Fibroblast of skin of right biceps (primary cell): ENCODE measurements at places on chromosomes 13 and 19.

GRCh38 chr13:113979791-113980471 lies 6.1 kb upstream of the C13orf46 start:
- DNase-seq: no peak

- DNase-seq: no peak
These were observed 2.2 kb downstream of the CERS1 start for GRCh38 chr19:18893587-18894253.

DNA sequence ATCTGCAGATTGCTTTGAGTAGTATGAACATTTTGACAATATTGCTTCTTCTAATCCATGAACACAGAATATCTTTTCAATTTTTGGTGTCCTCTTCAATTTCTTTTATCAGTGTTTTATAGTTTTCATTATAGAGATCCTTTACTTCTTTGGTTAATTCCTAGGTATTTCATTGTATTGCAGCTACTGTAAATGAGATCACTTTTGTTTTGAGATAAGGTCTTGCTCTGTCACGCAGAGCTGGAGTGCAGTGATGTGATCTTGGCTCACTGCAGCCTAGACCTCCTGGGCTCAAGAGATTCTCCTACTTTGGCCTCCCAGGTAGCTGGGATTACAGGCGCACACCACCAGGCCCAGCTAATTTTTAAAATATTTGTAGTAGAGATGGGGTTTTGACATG lies 9.8 kb downstream of the CYP2A7 start:
- DNase-seq: no peak

DNA sequence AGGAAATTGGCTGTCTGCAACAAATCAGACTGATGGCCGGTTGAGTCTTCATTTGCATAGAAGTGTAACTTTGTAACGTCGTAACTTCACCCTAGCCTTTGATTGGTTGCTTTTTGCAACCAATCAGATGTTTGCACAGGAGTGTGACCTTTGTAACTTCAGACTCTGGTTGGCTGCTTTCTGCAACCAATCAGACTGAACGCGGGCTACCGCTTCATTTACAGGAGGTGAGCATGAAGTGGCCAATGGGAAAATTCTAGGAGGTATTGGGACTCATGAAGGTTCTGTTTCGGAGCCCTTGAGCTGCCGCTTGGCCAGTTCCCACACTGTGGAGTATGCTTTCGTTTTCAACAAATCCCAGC lies 441 bp upstream of the ZNF559 start:
- peak; percentile 85 for DNase-seq

- DNase-seq: peak; percentile 48
These were observed 30.1 kb downstream of the WDFY2 start for GRCh38 chr13:51614350-51614786.

- no peak for DNase-seq
These were observed 170.8 kb downstream of the KDM4B start for GRCh38 chr19:5139583-5140325.

DNA sequence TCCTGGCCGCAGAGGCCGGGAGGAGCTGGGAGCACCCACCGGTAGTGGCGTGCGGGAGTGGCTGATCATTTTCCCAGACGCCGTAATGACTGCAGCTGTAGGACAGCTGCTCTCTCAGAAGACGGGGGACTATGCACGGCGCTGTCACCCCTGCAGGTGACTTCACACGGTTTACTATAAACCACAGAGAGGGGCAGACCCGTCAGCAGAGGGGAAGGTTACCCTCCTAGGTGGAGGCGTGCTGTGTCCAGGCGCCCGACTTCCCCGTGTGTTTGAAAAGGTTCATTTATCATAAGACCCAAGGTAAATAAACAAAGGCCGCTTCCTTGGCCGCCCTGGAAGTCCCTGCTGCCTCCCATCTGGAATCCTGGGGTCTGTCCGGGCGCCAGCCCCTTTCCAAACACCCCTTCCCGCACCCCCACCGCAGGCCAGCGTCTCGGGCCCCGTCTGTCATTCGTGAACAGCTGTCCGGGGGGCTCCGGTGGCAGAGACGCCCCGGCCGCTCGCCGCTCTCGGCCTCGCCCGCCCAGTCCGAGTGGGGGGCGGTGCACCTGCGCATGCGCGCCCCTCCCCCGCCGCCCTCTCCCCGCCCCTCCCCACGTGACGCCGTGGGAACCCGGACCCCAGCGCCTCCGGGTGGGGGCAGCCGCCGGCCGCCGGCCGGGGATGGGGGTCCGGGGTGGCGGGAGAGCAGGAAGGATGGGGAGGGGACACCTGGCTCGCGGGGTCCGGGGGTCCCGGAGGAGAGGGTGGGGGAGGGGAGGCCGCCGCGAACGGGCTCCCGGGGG lies 915 bp downstream of the SHC2 start:
- no peak for DNase-seq

DNA sequence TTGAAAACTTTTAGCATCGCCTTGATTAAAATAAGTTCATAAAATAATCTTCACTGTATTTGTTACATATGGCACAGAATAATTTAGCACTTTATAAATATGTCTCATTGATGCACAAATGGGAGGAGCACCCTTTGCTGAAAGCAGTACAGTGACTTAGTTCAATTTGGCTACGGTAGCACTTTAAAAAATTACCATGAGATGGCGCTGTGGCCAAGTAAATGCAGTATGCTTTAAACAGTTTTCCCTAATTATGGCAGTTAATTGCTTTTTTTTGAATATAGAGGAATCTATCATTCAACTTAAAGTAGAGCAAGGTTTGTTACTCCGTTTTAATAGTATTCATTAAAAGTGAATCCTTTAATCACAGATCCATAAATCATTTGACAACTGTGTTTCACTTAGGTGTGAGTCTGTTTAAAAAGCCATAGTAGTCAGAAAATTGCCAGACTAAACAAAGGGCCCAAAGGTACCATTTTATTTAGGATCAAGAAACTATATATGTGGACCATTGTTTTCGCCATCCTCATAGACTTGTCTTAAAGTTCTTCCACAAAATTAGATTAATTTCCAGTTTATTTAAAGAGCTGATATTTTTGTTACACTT lies 34.7 kb upstream of the ESD start:
- DNase-seq: peak; percentile 57

DNA sequence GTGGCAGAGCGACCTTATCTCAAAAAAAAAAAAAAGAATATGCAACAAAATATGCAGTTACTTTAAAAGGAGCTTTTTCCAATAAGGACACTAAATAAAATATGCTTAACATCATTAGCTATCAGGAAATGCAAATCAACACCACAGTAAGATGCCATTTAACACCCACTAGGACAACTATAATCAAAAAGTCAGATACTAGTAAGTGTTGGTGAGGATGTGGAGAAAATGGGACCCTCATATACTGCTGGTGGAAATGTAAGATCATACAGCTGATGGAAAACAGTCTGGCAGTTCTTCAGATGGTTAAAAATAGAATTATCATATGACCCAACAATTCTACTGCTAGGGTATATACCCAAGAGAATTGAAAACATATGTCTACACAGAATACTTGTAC lies 24.5 kb upstream of the AKT2 start:
- DNase-seq: no peak

GRCh38 chr19:20103091-20103740 lies 25.4 kb downstream of the ZNF90 start:
- DNase-seq: no peak

DNA sequence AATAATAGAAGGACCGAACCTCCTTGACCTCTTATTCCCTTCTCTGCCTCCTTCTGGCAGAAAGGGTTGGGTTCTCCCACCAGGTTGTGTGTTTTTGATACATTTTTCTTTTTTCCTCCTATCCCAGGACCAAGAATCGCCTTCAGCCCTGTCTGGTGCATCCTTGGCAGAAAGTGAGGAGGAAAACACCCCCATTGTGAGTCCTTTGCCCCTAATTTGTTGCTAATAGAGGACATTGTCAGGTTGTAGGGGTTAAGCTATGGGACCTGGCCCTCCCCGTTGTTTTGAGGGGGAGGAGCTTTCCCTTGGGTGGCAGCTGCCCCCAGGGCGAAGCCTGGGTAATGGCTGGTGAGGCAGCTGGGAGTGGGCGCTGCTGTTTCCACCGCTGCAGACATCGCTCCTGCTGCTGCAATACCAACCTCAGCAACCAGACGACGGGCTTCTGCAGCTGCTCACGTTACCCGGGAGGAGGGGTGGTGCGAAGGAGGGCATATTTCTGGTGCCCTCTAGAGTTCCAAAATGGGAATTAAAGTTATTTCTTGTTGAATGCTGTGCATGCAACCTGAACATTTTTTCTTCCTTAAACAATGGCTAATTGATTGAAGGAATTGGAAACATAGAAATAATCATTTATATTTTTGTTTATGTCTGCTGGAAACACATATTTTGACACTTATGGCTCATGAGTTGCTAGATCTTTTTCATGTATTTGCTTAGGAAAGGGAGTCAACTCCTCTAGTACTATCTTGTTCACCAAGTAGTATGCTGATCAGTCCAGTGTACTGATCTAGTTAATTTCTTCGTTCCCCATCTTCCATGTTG lies 1.5 kb downstream of the ZMYM2 start:
- DNase-seq: peak; percentile 89

DNA sequence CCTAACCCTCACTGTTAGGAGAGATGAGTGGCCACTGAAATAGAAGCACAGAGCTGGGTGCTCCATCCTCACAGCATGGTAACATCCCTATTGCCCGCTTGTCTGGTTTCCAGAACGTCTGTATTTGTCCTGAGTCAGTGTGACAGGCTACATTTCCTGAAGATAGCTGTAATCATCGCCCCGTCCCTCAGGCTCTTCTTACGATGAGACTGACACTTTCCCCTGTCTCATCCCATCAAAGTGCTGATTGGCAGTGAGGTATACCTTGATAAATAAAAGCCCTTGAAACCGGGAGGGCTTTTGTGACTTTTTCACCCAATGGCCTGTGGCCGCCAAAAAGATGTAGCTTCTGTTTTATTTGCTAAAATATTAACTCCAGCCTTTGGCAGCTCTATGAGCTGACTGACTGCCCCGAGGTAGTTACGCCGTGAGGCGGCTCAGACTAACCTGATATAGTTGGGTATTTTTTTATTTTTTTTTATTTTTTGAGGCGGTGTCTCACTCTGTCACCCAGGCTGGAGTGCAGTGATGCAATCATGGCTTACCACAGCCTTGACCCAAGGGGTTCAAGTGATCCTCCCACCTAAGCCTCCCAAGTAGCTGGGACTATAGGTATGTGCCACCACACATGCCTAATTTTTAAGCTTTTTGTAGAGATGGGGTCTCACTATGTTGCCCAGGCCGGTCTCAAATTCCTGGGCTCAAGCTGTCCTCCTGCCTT lies 5.7 kb upstream of the LRRC4B start:
- DNase-seq: no peak

DNA sequence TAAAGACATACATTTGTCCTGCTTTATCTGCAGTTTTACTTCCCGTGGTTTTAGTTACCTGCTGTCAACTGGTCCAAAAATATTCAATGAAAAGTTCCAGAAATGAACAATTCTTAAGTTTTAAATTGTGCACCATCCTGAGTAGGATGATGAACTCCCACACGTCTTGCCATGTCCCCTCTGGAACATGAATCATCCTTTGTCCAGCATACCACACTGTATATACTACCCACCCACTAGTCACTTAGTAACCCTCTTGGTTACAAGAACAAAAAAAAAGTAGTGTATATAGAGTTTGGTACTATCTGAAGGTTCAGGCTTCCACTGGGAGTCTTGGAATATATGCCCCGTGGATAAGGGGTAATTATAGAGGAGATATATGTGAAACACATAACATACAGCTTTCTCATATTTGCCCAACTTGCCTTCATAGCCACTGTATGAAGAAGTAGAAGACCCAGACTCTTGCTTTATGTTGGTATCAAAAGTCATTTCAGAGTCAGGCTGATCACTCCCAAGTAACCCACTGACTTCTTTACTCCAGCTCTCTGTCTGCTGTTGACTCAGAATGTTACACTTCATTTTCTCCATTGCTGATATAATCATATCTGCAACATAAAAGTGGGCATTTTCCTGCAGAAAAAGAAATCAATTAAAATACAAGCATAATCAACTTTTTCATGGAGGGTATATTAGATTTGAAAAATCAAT lies 19.3 kb downstream of the RUBCNL start:
- DNase-seq: peak; percentile 56

GRCh38 chr19:36049080-36049698 lies 4.9 kb downstream of the THAP8 start:
- DNase-seq: peak; percentile 11

- peak; percentile 99 for DNase-seq
These were observed at the start of gene AP2S1 for GRCh38 chr19:46850228-46851203. AP2S1 (minus strand) TSS chr19:46850846; CDS start chr19:46850766, 80 bp downstream.

DNA sequence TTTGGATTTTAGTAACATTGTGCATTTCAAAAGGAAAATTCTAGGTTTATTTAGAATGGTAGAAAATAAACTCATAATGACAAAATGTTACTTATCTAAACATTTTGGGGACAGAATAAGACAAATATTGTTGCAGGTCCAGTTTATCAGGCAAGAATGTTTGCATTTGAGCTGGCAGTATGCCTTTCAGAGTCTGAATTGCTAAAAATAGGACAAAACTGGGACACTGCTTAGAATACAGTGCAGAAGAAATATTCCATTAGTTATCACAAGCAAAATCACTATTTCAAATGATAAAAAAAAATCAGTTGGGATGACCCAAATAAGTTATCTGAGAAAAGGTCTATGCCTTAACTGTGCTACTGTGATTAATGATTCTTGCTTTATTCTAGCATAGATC lies 870.3 kb upstream of the MIR17HG start:
- DNase-seq: no peak

- DNase-seq: no peak
These were observed 4.0 kb downstream of the GNA11 start for GRCh38 chr19:3098141-3098514.

- peak; percentile 28 for DNase-seq
These were observed at the start of gene CAPS for GRCh38 chr19:5913739-5914357. CAPS (plus strand) TSS chr19:5914254; CDS start chr19:5914407, 153 bp downstream.

GRCh38 chr13:36331280-36331679 lies 14.9 kb downstream of the SPART start:
- DNase-seq: no peak

- no peak for DNase-seq
These were observed 22.4 kb downstream of the ZNF71 start for GRCh38 chr19:56617531-56617930.

DNA sequence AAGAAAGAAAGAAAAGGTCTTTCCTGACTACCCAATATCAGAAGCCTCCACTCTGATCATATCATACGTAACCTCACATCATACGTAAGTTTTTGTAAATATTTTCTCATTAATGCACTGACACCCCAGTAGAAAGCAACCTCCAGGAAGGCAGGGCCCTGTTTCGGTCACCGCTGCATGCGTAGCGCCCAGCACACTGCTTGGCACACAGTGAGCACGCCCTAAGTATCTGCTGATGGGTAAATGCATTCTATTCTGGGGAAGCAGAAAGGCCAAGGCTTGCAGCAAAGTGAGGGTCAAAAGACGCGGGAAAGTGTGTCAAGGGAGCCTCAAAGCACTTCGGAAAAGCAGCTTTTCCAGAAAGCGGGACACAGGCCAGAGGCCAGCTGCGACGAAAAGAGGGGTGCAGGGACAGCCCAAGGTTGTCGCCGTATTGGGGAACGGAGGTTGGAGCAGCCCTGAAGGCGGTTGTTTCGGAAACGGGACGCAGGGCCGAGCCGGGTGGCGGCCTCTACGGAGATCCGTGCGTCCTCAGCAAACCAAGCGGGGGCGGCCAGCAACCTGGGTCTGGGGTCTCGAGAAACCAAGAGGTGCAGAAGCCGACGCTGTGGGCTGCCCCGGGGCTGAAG lies 463 bp downstream of the SUGP1 start:
- no peak for DNase-seq
